ENCODE measurements at places on chromosomes 2 and 18.

DNA sequence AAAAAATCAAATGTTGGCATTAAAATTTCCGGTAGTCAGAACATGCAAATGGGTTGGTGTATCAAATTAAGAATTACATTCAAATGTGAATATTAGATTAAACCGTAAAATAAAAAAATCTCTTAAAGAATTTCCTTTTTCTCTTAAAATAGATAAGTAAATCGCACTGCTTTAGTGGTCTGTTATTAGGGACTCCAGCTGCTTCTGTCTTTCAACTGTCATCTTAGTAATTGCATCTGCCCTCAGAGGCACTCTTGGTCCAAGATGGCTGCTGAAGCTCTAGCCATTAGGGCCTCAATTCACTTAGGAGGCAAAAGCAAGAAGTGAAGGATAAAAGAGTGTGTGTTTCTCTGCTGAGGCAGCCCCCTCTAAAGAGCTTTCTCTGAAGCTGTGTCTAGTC, 132.4 kb downstream of the MGAT5 start:
- no peak for DNase-seq

GRCh38 chr2:180000434-180000833, 6.7 kb downstream of the CWC22 start:
- DNase-seq, result no peak

GRCh38 chr18:61727241-61728193, 165.3 kb downstream of the RNF152 start:
- DNase-seq, result peak; percentile 40

GRCh38 chr18:9334329-9334972, at the start of gene TWSG1:
TSS of gene TWSG1 (plus strand) at chr18:9334773. CDS start at chr18:9337230, 2,457 bp downstream.
- DNase-seq, result peak; percentile 66

DNA sequence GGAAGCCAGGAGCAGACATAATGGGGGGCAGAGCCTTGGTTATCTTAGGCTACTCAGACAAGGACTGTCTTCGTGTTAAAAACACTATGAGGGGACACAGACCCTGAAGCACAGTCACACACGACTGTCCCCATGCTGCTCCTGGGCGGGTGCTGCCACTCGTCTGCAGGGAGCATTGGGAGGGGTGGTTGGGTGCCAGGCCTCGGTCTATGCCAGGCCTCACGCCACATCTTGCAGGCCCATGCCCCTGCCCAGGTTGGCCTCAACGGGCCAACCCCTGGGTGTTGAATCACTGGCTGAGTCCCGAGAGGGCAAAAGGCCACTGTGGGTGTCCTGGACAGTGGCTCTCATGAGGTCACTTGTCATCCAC, 97.9 kb downstream of the USP40 start:
- DNase-seq, result no peak

DNA sequence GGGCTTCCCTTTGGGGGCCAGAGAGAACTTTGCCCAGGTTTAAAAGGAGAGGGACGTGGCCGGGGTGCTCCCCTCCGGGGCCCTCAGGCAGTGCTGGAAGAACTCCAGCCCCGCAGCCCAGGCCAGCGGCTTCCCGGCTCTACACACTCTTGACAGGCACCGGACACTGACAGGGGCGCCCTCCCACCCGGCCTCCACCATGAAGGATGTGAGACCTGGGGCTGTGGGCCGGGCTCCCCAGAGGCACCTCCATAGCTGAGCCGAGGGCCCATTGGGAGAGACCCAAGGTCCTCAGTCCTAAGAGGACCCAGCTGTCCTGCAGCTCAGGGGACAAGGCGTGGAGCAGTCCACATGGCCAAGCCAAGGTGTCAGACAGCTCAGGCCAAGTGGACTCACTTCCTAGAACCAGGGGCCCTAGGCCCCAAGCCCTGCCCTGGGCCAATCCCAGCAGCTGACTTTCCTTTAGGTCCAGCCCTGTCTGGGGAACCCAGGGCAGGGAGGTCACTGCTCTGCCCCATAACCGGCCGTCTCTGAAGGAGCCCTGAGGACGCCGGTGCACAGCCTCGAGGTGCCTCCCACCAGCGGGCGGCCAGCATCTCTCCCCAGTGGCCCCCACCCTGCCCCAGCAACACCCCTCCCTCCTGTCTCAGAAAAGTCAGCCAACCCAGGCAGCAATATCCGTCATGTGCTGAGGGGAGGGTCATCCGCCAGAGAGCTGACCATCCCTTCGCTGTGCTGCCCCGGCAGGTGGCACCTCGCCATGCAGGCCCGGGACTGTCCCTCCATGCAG, 51.8 kb downstream of the BIN1 start:
- no peak for DNase-seq

- no peak for DNase-seq
These were observed 202.8 kb upstream of the FN1 start for GRCh38 chr2:215638687-215639086.

GRCh38 chr2:201949181-201949926, 84.3 kb upstream of the FZD7 start:
- no peak for DNase-seq

- no peak for DNase-seq
These were observed 6.2 kb downstream of the MBD2 start for GRCh38 chr18:54218299-54218698.

GRCh38 chr18:260547-260946, 7.3 kb downstream of the THOC1 start:
- DNase-seq, result no peak

- no peak for DNase-seq
These were observed 26.4 kb upstream of the CYTIP start for GRCh38 chr2:157470321-157470720.

DNA sequence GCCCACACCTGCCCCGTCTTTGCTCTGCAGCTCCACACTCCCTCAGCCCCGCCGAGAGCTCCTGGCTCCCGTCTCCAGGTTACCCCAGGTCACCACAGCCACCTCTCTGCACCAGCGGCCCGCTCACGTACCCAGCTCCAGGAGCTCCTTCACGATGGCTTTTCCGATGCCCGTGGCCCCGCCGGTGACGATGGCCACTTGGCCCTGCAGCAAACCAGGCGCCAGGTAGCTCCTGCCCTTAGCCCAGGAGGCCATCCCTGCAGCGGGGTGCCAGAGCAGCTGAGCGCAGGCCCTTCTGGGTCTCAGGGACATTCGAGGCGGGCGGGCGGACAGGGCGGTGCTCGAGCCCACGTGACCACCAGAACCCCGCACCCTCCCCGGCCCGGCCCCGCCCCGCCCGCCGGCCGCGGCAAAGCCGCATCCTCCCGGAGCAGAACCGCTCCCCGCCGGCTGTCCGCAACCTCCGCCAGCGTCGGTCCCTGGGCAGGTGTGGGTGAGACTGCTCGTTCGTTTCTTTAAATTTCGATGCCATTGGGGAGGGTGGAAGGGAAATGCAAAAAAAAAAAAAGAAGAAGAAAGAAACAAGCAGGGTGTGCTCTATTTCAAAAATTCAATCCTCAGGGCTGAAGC, at the start of the genes PECR and TMEM169:
TSS of gene PECR (minus strand) at position 323 of the 630 bp plus-strand sequence. CDS start at position 255, 68 bp downstream.
TSS of gene TMEM169 (plus strand) at position 433 of the 630 bp plus-strand sequence. CDS start 14,045 bp downstream, outside the sequence.
- DNase-seq, result peak; percentile 25

DNA sequence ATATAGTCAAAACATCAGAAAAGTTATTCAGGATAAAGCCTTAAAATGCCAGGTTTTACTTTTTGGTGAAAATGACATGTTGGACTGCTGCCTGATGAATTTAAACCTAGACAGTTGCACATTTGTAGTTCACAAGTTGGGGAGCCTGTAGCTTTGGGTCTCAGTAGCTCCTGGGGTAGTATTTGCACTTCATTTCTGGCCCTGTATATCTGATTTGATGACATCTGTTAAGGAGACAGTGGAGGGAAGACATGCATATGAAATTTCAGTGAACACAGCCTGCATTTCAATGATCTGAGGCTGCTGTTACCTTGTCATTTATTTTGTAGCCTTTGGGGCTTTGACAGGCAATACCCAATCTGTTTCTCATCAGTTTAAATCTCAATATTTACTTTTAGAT, 156.4 kb downstream of the DCC start:
- no peak for DNase-seq

DNA sequence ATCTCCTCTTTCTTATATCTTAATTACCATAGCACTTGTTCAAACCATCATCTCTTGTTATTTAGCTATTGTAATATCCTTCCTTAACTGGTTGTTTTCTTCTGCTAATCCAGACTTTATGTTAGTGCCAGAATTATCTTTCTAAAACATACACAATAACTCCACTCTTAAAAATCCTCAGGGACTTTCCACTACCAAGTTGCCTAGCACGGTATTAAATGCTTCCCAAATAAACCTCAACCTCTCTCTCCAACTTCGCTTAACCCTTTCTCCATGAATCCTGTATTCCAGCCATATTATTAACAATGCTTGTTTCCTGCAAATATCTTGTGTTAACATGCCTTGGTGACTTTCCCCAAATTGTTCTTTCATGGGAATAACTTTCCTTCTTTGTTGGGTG, 84.5 kb downstream of the FAM228A start:
- DNase-seq, result no peak

GRCh38 chr2:110805894-110806452, 73.6 kb downstream of the ACOXL start:
- DNase-seq, result no peak

- no peak for DNase-seq
These were observed 194.7 kb downstream of the GALR1 start for GRCh38 chr18:77444385-77444784.

- no peak for DNase-seq
These were observed 40.8 kb downstream of the CRACDL start for GRCh38 chr2:98895221-98895620.

GRCh38 chr2:186484062-186484735, 1.9 kb upstream of the ZC3H15 start:
- no peak for DNase-seq

- no peak for DNase-seq
These were observed 1.6 kb upstream of the RALB start for GRCh38 chr2:120251078-120251477.

DNA sequence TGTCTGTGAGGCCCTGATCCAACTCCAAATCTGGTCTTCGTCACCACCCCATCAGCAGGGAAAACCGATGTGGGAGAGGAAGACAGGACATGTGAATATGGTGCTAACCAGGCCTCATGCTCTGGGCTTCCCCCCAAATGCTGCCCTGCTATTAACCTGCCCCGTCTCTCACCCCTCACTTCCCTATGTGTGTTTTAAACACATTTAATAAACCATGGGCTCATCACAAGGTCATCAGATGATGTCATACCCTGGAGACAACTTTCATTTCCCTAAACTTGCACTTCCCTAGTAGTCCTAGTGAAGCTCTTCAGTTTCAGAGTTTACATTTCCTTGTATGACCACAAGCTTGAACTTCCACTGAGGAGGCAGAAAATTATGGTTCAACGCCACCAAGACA, 49.9 kb downstream of the CD8B2 start:
- no peak for DNase-seq

DNA sequence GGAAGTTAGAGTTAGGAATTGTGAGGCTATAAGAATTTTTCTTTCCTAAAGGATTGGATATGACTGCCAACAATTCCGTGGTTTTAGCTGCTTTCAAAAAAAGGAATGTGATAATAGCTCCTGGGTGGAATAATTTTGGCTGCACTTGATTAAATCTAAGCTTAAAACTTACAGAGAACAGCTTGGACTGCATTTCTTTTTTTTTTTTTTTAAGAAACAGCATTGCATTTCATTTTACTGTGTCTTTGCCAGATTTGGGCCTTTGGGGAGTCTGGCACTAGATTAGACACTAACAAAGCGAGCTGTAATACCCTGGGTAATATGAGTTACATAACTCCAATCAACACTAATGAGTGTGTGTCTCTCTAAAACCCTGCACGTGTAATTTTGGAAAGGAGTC, 37.8 kb upstream of the ZNF397 start:
- DNase-seq, result no peak

DNA sequence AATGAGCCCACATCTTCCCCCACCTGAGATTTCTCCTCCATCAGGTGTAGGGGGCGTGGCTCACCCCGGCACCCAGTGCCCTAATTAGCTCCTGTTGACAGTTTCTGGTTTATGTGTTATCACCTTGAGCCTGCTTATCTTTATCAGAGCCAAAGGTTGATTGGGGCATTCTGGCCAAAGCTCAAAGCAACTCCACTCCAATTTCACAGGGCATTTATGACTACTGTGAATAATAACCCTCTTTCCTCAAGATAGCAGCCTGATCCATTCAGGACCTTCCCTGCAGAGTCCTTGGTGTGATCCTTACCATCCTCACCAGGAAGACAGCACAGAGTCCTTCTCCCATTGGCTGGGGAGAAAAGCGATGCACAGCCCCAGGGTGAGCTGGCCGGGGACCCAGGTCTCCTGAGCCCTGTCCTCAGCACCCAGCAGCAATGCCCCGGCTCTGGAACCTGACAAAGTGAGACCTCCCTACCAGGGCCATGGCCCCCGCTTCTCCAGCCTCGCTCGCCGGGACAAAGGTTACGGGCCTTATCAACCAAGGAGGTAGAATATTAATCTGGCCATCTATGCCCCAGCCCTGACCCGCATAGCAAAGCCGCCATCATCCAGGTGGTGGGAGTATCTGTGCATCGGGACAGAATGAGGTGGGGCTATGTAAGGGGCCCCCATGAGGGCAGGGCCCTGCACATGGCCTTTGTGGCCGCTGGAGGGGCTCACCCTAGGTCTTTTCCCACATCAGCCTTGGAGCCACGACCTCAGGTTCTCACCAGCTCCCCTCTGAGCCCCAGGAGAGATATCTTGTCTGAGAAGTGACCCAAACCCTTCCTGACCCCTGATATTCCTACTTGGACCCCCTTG, 64.5 kb downstream of the ZFP36L2 start:
- no peak for DNase-seq

GRCh38 chr2:227576110-227576509, 22.6 kb upstream of the SCYGR2 start:
- no peak for DNase-seq

DNA sequence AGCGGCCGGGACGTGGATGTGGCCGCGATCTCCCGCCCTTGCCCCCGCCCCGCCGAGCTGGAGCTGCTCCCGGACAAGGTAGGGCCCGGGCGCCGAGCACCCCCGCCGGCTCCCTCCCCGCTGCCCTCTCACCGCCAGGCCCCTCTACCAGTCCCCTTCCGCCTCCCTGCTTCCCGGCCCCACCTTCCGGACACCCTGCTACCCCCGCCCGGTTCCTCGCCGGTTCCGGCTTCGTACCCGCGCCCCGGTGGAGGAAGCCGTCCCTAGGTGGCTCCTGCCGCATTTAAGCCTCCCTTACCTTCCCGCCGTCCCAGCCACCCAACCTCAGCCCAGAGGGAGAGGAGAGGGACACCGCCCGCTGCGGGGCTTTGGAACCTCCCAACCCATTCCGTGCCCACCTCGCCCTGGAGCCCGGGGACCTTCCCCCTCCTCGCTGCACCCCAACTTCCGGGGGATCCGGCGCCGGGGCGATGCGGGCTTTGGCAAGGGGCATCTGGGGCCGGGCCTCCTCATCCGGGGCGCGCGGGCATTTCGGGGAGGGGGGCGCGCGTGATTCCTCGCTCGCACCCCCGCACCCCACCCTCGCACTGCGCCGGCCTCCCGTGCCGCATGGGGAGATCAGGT, 475 bp downstream of the B3GNT2 start:
- peak; percentile 77 for DNase-seq

DNA sequence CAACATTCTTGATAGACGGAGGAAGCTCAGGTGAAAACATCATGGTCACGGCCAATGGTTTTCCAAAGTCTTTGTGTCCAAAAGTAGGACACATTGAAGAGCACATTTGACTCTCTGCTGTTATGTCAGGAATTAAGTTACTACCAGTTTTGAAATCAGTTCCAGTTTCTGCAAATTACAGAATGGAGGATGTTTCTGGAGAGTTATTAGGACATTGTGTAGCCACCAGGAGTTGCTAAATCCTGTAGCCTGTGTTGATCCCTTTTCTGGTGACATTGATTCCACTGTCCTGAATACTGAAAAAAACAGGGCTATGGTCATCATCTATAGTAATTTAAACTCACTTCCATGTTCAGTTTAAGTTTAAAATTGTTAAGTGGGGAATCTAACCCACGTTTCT, 15.3 kb downstream of the UPP2 start:
- DNase-seq, result no peak
